ENCODE measurements at places on chromosomes 6 and 20.

- DNase-seq: no peak
These were observed 7.7 kb upstream of the SAMHD1 start for GRCh38 chr20:36959242-36959641.

DNA sequence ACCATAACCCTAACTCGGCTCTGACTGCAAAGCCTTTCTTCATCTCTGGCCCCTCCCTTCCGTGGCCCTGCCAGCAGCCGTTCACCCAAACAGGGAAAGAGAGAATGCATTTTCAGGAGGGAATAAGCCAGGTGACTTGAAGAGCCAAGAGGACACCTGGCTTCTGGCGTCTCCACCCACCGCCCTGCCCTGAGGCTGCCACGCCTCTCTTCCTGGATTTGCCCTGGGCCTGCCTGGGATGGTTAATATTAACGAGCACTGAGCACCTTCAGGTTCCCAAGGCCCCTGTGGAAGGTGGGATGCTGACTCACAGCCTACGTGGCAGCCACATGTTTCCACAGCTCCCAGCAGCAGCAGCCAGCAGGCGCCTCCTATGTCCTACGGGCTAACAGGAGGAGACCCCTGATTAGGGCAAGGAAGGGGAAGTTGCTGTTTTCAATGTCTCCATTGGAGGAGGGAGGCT, 138.0 kb upstream of the RREB1 start:
- DNase-seq: no peak

DNA sequence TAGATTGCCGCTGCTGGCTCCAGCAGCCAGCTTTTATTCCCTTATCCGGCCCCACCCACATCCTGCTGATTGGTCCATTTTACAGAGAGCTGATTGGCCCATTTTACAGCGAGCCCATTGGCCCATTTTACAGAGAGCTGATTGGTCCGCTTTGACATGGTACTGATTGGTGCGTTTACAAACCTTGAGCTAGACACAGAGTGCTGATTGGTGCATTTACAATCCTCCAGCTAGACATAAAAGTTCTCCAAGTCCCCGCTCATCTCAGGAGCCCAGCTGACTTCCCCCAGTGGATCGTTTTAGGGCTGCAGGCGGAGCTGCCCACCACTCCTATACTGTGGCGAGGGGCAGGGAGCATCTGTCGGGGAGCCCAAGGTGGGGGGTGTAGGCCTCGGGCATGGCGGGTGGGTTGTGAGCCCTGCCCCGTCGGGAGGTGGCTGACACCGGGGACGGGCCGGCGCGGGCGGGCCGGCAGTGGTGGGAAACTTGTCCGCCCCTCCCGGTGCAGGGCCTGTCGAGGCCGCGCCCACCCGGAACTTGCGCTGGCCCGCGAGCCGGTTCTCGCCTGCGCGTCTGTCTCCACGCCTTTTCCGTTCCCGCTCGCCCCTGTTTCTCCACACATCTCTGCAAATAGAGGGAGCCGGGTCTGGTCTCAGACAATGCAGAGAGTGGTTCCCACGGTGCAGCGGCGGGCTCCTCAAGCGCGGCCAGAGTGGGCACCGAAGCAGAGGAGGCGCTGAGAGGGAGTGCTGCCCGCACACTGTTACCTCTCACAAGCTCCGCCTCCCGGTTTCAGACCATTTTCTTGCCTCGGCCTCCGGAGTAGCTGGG, 86.1 kb upstream of the STMND1 start:
- DNase-seq: no peak

- no peak for DNase-seq
These were observed 20.1 kb downstream of the SLCO4A1 start for GRCh38 chr20:62662422-62662821.

- DNase-seq: no peak
These were observed 118.8 kb downstream of the ZMYND8 start for GRCh38 chr20:47237715-47238114.

DNA sequence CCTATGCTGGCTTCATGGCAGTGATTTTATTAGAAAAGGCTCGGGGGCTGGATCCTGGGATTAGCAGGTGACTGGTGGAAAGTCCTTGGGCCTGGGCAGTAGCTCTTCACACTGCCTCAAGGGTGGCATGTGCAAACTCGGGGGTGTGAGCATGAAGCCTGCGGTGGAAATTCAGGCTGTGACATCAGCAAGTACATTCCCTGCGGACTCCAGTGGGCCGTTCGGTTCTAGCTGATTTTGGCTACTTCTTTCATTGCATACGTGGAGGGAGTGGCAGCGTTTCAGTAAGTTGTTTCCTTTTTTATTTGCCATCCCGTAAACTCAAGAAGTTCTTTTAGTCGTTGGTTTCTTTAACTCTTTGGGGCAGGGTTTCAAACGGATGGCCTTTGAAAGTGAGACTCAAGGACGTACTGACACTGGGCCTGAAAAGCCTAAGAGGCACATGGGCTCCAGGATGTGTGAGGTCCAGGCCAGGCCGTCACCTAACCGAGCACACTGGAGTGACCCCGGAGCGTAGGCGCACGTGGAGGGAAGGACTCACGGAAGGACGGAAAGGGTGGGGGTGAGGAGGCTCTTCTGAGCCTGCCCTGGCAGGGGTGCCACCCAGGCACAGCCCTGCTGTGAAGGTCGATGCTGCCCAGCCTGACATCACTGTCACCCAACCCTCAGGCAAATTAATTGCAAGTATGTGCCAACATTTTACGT, 104.0 kb upstream of the FRMD1 start:
- DNase-seq: no peak

GRCh38 chr6:13688692-13689196, 22.9 kb downstream of the RANBP9 start:
- DNase-seq: no peak

- no peak for DNase-seq
These were observed 282.7 kb downstream of the HAO1 start for GRCh38 chr20:7657569-7657968.

DNA sequence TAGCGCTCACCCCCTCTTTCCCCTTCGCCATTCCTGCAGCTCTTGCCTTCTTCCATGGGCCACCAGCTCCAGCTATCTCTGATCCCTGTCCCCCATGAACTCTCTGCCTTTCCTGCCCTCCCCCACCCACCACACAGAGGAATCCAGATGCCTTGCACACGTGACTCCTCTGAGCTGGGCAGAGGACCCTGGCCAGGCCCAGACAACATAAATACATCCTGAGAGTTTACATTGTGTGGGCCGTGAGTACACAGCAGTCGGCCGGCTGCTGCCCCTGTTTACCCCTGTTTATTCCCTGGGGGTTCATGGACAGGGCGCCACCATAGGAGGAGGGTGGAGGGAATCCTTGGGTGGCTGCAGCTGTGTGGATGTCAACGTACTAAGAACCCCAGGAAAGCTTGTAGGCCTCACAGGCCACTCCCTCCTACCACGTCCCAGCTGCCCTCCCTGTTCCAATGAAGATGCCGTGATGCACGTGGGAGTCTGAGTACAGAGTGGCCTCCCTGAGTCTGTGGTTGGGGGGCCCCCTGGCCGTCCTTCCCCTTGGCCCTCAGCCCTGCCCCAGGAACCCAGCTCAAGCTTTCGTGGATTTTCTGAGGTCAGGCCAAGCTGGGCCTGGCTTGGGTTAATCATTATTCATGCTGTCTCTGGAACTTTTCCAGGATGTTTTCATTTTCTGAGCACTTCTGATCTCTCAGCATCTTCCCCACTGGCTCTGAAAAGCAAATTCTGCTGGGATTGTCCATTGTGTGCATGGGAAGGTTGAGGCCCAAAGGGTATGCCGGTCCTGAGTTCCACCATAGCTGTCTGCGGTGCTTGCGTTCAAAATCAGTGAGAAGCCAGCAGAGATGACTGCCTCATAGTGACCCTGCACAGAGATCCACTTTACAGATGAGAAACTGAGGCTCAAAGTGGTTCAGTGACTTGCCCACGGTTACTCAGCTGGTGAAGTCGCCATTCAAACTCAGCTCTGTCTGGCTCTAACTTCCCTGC, 136.3 kb downstream of the MRPL14 start:
- no peak for DNase-seq

- DNase-seq: no peak
These were observed 42.8 kb upstream of the LY86 start for GRCh38 chr6:6545616-6546317.

DNA sequence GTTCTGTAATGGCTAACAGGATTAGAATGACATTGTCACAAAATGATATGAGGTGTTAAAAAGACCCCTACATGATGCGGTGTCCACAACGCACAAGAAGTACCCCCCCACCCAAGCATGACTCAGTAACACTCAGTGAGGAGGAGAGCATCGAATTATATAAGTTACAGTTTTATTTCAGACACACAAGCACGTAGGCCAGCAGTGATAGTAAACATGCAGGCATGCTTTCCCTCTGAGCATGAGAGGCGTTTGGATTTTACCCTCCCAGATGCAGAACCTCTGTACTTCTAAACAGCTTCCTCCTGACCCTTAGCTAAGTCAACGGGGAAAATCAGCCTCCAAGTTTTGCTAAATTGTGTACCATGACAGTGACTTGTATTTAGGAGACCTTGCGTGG, 23.9 kb downstream of the GNAS start:
- no peak for DNase-seq

- DNase-seq: no peak
These were observed 29.8 kb upstream of the ZNF391 start for GRCh38 chr6:27358786-27359185.
